ENCODE measurements at places on chromosomes 11 and 22.

DNA sequence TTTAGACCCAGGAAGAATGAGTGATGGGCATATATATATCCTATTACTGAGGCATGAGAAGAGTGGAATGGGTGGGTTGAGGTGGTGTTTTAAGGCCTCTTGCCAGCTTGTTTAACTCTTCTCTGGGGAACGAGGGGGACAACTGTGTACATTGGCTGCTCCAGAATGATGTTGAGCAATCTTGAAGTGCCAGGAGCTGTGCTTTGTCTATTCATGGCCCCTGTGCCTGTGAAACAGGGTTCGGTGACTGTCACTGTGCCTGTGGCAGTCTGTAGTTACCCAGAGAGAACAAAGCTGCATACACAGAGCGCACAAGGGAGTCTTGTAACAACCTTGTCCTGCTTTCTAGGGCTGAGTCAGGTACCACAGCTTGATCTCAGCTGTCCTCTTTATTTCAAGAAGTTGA, 11.7 kb downstream of the LIMK2 start:
- DNase-seq = no peak

- peak; percentile 41 for DNase-seq
Measured at GRCh38 chr22:33018232-33018864, 39.8 kb downstream of the SYN3 start.

DNA sequence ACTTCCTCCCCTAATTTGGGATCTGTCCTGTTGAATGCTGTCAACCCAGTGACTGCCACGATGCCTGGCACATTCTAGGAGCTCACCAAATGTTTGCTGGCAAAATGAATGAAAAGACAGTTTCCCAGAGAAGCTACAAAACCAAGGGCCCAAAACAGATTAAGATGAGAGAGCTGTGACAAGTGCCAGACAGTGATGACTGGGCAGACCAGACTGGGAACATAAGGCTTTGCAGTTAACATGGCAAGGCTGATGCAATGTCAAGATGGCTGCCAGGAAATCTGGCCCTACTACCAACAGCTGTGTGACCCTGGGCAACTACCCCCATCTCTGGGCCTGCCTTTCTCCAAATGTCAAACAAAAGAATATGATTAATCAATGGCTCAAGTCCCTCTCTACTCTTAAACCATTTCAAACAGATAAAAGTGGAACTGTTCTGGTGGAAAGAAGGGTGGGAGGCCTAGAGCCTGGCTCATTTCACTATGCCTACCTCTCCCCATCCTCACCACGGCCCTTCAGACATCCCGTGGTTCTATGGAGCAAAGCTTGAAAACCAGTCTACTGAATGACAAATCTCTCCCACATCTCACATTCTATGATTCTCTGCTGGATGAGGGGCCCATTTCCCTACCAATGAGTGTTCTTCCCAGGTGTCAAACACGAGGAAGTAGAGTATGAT, 12.8 kb downstream of the AP1B1 start:
- no peak for DNase-seq

- DNase-seq = no peak
Measured at GRCh38 chr11:27697679-27698275, 2.5 kb downstream of the BDNF start.

DNA sequence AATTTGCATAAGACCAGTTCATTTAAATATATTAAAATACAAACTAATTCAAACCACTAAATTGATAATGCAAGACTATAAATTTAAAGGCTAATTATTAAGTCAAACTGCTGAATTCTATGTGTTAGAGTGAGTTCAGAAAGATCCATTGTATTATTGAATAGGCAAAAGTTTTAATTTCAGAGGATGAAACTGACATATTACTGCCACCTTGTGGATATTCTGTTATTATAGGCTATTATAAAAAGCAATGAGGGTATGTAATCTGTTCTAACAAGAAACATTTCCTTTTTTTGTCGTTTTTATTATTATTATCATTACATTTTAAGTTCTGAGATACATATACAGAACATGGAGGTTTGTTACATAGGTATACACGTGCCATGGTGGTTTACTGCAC, 20.9 kb upstream of the NAALAD2 start:
- no peak for DNase-seq

DNA sequence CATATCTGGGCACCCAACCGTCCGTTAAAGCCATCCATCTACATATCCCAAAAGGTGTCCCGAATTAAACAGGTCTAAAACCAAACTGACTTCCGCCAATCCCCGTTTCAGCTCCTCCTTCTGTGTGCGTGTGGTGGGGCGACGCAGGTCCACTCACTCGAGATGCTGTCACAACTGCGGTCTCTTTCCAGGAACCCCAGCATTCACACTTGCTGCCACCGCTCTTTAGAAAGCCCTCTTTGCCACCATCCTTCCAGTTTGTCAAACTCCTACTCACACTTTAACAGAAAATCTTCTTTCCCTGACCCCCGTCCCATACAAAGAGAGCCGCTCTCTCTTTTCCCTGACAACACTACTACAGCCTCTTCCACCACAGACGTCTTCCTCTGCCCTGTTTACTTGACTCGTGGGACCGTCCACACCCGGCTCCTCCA, 467 bp downstream of the ESS2 start:
- peak; percentile 51 for DNase-seq

DNA sequence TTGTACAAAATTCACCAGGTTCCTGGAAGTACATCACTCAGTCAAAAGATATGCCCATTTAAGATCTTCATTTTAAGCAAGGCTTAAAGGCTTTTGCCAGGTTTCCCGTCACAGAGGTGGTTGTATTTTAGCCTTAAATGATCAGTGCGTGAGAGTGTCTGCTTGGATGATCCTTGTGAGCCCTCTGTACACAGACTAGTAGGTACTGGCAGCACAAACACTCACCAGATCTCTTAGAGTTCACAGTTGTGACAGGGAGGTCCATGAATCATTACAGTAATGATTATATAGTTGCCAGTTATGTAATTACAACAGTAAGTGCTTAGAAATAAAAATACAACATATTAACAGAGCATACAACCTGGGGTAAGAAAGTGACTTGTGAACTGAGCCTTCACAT, 84.2 kb upstream of the SLC25A18 start:
- no peak for DNase-seq

GRCh38 chr11:94469416-94469815, 24.2 kb downstream of the MRE11 start:
- DNase-seq = no peak

DNA sequence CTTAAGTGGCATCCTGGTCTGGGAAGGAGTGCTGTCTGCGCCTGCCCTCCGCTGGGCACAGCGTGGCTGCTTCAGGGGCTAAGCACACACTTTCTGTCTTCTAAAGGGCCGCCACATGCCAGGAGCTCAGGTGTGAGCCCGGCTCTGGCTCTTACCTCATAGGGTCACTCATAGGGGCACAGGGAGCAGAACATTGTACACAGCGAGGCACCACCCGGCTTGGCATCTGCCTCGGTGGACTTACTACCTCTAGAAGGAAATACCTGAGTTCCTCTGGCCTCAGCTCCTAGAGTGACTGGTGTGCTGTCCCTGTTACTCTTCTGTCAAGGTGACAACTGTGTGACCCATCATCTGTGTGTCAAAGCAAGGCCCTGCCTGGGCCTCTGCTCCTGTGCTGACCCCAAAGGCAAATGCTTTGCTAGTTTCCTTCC, 13.4 kb downstream of the NEAT1 start:
- no peak for DNase-seq

DNA sequence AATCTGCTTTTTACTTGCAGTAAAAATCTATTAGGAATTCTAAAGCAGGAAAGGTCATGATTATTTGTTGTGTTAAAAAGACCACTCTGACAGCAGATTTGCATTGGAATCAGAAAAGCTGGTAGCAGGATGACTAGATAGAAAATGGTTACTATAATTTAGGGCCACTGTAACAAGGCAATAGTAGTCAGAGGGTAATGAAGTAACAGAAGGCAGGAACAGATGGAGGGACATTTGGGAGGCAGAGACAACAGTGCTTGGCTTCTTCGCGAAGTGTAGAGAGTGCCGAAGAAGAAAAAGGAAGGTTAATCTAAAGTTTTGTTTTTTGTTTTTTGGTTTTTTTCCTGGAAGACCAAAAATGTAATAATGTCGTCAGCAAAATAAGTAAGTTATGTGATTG, 129.8 kb upstream of the SLC5A12 start:
- no peak for DNase-seq

- no peak for DNase-seq
Measured at GRCh38 chr11:120832481-120833238, 191.2 kb upstream of the TBCEL start.

- DNase-seq = no peak
Measured at GRCh38 chr22:41910050-41911000, 4.5 kb downstream of the SHISA8 start.

DNA sequence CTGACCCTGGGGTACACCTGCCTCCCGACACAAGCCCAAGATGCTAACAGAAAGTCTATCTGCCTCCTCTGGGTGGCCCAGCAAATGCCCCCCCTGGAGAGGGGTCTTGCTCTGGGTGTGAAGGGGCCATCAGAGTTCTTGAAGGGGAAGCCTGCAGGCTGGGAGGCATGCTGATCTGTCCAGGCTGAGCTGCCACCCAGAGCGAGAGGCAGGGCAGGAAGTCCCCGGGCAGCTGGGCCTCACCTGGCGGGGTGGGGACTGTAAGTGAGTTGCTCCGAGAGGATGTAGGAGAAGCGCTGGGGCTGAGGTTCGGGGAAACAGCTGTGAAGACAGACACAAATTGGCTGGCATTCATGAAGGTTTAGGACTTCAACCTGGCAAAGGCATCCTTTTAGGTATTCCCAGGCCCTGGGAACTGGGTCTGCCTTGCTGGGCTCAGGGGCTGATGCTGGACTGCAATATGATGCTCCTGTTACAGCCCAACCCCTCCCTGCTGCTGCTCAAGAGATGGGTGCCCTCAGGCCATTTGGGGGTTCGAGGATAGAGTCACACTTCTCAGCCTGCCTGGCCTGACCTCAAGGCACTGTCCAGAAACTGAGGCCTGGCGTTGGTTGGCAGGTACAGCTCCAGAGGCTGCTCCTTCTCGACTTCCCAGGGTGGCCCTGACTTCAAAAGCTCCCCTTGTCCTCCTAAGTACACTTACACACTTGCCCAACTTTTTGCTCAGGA, 60.2 kb upstream of the LYVE1 start:
- peak; percentile 48 for DNase-seq

GRCh38 chr11:75432911-75433321, at the start of gene KLHL35:
Gene KLHL35 (minus strand): TSS chr11:75433203. CDS start chr11:75430629, 2,574 bp downstream.
- DNase-seq = no peak

GRCh38 chr11:134763030-134763388, 351.0 kb upstream of the B3GAT1 start:
- no peak for DNase-seq

DNA sequence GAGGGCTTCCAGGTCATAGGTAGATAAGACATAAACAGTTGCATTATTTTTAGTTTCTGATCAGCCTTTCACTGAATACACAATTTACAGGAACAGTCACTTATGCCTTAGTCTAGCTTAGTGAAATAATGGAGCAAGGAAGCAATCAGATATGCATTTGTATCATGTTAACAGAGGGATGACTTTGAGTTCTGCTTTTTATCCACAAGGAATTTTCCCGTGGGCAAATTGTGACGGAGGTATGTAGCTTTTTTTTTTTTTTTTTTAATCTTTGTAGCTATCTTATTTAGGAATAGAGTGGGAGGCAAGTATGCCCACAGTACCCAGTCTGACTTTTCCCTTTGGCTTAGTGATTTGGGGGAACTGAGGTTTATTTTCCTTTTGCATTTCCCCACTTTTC, 3.4 kb upstream of the NLRP10 start:
- no peak for DNase-seq
